ENCODE measurements at places on chromosomes 16 and 17.
A peak's percentile ranks its signal among the peaks of the same experiment; 100 is the strongest.

- DNase-seq = no peak
Observed at GRCh38 chr16:53958341-53958880, 254.5 kb downstream of the FTO start.

DNA sequence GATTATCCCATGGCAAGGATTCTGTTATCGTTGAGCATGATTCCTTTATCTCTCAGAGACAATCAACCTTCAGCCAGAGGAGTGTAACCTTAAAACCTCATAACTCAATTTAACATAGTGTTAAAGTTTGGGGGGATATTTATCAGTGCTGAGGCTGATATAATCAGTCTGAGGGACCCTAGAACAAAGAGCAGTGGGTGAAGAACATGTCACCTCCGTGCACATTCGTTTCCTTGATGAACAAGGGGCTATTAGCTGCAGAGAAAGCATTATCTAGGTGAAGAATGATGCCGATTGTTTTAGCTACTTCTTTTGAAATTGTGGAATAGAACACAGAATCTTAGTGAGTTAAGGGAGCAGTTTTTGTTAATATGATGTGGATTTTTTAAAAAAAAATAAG, 99.1 kb downstream of the SKAP1 start:
- no peak for DNase-seq

- DNase-seq = no peak
Observed at GRCh38 chr17:44084131-44084538, 13.6 kb downstream of the G6PC3 start.

DNA sequence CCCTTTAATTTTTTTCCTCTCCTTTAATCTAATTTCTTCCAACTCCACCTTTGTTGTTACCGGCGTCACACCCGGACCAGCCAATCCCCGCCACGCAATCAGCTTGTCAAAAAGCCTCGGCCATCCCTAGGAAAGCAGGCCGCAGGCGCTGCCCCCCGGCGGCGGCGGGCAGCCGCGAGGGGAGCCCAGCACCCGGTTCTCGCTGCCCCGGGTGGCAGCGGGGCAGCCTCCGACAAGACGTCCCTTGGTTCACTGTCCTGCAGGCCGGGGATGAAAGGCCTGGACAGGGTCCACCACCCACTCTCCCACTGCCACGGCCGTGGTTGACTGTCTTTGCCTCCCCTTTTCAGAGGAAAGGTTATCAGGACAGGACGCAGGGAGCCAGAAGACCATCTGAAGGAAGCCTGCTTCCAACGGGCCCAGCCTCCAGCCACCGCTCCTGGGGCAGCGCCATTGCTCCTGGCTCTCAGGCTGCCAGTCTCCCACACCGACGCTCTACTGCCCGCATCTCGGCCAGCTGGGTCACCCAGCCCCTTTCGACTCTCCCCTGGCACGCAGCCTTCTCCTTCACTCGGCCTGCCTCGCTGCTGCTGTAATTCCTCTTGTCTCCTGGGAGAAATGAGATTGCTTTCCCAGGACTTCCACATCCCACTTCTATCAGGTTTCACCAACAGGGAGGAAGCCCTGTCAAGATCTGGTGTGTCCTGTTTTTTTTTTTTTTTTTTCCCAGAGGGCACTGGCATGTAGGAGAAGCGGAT, 2.8 kb upstream of the UBTF start:
- peak; percentile 86 for DNase-seq

DNA sequence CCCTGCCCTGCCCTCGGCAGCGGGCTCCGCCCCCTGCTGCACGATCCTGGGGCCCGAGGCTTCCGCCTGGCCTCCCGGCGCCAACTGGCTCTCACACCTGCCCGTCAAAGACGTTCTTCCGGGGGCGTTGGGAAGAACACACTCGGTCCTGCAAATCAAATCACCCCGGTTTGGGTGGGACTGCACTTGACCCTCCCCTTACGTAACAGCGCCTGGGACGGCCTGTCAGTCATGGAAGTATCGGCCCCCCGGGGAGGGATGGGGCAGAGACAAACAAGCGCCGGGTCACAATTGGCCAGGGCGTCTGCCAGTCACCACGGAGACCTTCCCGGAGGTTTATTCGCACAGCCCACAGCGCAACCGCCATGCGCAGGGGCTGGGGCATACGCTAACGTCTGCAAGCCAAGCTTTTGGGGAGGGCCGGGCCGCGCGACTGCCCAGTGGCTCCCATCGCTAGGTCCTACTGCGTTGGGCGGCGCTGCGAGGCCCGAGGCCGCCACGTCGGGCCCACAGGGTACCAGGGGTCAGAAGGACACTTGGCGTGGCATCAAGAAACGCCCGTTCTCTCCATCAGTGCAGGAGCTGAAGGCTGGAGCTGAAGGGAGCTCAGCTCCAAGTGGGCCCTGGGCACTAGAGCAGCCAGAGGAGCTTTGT, 388 bp upstream of the AKTIP start:
- peak; percentile 97 for DNase-seq

- no peak for DNase-seq
Observed at GRCh38 chr16:3934491-3935181, 54.1 kb upstream of the CREBBP start.

DNA sequence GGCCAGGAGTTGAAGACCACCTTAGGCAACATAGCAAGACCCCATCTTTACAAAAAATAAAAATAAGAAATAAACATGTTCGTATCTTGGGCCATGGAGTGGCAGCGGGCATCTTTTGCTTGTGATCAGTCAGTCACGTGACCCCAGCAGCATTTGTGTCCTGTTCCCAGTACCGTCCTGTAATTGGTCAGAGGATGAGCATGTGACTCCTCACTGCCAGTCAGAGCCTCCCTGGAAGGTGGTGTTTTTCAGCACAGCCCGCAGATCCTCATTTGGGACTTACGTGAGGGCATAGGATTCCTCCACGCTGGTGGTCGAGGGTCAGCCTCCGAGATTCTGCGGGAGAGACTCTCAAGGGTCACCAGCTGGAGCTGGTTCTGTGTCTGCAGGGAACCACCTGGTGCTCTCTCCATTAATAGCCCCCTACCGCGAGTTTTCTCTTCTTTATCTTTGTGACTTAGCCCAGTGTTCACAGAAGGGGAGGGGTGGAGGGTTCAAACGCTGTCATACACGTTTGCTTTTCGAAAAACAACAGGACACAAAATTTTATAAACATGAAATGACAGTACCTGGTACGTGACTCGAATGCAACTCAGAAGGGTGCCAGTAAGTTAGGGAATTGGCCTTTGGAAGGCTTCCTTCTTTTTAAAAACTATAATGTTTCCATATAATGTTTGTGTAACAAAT, 17.2 kb downstream of the MRC2 start:
- peak; percentile 97 for DNase-seq

GRCh38 chr17:32869345-32870026, 7.4 kb downstream of the MYO1D start:
- DNase-seq = no peak

DNA sequence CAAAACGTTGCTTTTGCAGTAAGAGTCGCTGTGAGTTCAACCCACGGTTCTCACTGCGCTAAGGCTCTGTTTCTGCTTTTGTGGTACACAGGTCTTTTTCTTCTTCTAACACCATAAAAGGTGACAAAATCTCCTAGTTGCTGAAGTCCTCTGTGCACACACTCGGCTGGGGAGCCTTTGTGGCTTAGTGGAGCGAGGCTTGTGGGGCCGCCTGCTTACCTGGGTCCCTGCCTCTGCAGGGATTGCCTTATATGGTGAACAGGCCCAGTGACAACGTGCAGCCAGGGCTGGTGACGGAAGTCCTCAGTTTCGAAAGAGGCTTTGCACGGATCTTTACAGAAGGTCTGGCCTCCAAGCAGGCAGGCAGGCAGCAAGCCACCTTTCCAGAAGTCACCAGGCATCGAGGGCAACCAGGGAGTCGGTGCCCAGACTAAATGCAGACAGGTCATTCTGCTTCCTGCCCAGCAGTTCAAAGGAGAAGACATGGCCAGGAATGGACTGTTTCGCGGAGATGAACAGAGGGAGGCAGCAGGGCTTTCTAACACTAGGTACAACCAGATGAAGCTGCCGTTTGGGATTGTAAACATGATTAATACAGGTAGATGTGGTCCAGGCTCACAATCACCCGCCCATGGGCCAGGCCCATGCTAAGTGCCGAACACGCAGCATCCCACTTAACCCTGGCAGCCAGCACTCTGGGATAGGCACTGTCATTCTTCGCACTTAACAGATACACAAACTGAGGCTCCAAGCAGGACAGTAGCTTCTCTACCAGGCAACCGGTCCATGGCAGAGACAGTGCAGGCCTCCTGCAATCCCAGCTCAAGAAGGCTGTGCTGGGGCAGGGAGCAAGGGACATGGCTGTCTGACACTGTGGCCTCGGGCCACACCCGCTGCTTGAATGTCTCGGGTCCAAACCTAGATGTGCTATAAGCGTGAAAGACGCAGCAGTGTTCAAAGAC, 10.7 kb upstream of the MEAK7 start:
- no peak for DNase-seq

DNA sequence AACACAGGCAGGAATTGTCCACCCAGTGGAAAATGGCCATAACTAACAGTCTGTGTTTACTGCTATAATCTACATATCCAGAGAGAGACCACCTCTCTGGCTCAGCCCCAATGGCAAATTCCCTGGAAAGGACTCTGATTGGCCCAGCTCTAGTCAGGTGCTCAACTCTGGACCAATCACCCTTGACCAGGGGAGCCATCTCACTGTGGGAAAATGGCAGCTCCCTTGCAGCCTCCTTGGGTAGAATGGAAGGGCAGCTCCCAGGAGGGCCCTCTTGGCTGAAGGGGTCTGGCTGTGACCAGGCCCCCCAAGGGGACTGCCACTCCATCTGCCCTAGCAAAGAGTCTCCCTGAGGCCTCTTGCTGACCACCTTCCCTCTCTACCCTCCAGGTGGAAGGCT, 3.1 kb downstream of the ALOX15B start:
- no peak for DNase-seq

- DNase-seq = no peak
Observed at GRCh38 chr16:83455716-83456115, 352.1 kb upstream of the HSBP1 start.

- DNase-seq = no peak
Observed at GRCh38 chr16:85100265-85100664, 12.0 kb downstream of the CIBAR2 start.

- no peak for DNase-seq
Observed at GRCh38 chr16:10896723-10897122, 19.7 kb downstream of the CIITA start.

DNA sequence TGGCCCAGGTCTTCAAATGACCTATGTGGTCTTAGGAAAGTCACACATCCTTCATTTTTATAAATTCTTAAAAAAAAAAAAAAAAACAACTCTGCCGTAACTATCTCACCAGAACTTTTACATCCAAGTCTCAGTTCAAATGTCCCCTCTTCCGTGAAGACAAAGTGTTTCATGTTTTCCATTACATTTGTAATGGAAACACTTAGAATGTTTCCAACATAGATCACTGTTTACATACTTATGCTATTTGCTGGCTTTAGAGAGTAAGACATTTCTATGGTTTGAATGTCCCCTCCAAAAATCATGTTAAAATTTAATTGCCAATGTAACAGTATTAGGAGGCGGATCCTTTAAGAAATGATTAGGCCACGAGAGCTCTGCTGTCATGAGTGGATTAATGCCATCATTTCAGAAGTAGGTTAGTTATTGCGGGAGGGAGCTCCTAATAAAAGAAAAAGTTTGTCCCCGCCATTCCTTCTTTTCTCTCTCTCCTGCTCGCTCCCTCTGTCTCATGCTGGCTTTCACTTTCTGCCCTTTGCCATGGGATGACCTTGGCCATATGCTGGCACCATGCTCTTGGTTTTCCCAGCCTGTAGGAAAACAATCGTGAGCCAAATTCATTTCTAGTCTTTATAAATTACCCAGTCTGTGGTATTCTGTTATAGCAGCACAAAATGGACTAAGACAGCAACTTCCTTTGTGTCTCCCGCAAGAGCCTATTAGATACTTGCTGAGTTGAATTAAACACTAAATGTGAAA, 887.8 kb upstream of the SOX9 start:
- DNase-seq = no peak

GRCh38 chr17:47692895-47693730, 848 bp upstream of the TBKBP1 start:
- no peak for DNase-seq

DNA sequence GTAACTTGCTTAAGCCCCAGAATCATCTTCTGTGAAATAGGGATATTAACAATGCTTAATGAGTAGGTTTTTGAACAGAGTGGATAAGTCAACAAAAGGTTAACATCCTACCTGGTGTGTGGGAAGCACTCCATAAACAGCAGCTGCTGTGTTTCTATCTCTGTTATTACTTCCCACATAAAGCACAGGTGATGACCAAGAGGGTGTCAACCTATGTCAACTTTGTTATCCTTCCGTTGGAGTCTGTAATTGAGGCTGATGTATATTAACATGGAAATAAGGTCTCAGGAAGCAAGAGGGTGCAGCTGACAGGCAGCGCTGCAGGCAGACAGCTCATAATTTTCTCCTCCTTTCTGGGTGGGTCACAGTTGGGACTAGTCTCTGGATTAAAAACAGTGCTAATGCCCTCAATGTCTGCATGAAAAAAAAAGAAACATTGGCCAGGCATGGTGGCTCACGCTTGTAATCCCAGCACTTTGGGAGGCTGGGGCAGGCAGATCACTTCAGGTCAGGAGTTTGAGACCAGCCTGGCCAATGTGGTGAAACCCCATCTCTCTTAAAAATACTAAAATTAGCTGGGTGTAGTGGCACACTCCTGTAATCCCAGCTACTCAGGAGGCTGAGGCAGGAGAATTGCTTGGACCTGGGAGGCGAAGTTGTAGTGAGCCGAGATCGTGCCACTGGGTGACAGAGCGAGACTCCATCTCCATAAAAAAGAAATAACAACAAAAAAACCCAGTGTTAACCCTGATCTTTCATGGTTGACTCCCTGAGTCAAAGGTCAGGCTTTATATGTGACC, 269.6 kb downstream of the SNX29 start:
- peak; percentile 72 for DNase-seq

DNA sequence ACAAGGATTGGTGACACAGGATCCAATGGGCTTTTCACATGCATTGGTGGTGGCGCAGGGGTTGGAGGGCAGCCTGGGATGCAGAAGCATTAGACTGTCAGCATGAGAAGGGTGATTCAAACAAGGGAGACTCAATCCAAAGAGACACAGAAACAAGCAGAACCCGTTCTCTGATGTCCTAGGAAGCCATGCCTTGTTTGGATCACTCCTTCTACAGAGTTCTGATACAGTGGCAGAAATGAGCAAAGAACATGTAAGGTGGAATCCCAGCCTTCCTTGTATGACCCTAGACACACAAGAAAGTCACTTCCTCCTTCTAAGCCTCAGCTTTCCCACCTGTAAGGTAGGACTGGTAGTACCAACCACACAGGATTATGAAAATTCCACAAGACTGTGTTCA, 5.7 kb downstream of the KRT33B start:
- no peak for DNase-seq

DNA sequence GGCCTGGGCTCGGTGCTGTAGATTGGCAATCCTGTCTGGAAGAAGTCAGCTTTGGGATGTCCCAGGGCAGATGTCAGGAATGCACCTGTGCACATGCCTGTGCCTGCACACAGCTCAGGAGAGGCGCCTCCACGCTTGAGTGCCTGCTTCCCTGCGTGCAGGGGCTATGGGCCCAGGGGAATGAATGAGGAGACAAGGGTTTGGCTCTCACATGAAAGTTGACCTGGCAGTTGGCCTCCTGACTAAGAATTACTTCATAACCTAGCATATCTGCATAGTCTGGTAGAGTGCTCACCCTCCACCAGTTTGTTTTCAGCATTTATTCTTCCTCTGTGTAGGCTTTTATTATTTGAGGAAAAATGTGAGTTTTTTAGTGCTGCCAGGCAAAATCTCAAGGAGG, 50.0 kb downstream of the PLD6 start:
- no peak for DNase-seq

GRCh38 chr16:50261707-50262235, 4.6 kb upstream of the ADCY7 start:
- DNase-seq = no peak

- no peak for DNase-seq
Observed at GRCh38 chr17:2452216-2452750, 51.4 kb upstream of the MNT start.

- no peak for DNase-seq
Observed at GRCh38 chr17:38709864-38710603, 5.0 kb downstream of the MLLT6 start.

All from NCI-H2227 treated with DMSO at 0.1 percent for 48 hours (cell line).